CD4-positive, alpha-beta T cell treated with Interferon alpha-2 for 1 hour (primary cell): ENCODE measurements at places on chromosomes 5 and 9.

DNA sequence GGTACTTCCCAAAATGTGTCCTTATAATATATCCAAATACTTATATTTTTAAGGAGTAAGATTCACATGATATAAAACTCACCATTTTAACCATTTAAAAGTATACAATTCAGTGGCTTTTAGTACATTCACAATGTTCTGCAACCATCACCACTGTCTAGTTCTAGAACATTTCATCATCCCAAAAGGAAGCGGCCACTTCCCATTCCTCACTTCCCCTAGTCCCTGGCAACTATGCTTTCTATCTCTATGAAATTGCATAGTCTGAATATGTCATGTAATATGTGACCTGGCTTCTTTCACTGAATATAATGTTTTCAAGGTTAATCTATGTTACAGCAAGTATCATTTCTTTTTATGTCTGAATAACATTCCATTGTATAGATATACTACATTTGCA lies 615.1 kb upstream of the SGCD start:
- no peak for DNase-seq

DNA sequence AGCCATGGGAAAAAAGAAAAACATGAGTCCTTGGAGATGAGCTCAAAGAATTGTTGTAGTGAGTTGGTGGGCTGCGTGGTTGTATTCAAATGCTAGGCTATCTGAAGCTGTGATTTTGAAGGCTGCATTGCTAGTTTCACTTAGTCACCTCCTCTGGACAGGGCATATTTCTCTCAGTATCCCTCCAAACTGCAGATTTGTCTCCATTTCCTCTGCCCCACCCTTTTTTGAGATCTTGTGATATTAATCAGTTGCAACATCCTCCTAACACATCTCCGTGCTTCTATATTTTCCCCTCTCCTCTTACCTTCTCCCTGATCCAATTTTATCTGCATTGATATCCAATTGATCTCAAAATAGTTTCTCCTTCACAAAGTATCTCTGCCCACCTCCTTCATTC lies 1048.0 kb upstream of the WWC1 start:
- no peak for DNase-seq

GRCh38 chr5:98064118-98064685 lies 709.3 kb upstream of the RGMB start:
- no peak for DNase-seq

DNA sequence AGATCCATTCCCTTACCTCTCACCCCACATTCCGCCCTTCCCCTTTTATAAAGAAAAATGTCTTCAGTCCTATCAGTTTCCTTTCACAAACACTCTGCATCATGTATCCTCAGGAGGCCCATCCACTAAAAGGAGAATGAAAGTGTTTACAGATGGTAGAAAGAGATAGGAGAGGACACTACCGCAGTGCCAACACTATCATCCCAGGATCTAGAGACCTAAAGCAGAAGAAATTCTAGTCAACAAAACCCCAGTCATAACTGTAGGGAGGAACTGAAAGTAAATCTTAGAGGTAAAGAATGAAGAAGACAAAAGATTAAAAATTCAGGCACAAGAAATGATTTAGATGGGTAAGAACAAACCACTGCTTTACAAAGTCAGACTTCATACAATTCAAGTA lies 114.1 kb downstream of the MLLT3 start:
- DNase-seq = no peak

DNA sequence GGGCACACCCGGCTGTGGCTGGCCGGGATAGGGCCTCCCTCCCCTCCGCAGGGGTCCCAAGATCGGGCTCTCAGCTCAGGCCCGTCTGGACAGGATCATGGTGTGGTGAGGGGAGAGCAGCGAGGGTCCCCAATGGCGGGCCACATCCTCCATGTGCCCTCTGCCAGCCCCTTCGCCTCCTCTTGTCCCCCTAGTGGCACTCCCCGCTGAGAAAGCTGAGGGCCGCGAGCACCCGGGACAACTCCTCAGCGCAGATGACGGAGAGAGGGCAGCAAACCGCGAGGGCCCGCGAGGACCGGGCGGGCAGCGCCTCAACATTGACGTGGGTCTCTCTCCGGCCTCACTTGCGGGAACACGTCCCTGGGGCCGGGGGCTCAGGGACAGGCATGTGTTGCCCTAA lies 24.6 kb downstream of the NKD2 start:
- DNase-seq = no peak

DNA sequence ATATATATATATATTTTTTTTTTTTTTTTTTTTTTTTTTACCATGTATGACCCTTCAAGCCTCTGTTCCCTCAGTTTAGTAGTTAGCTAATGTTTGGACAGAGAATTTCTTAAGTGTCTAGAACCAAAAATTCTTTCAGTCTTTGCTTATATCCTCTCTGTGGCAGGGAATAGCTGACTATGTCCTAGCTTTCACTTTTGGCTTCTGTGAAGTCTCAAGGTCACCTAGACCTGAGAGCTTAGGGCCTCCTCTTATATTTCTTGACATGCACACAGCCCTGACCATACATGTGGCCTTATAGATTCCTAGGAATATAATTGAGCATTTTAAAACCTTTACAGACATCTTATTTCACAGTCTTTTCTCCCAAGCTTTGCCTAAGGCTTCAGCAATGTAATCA lies 930.8 kb upstream of the CDH9 start:
- DNase-seq = no peak

- DNase-seq = no peak
These were observed 182.3 kb downstream of the C9orf152 start for GRCh38 chr9:110025551-110026170.

DNA sequence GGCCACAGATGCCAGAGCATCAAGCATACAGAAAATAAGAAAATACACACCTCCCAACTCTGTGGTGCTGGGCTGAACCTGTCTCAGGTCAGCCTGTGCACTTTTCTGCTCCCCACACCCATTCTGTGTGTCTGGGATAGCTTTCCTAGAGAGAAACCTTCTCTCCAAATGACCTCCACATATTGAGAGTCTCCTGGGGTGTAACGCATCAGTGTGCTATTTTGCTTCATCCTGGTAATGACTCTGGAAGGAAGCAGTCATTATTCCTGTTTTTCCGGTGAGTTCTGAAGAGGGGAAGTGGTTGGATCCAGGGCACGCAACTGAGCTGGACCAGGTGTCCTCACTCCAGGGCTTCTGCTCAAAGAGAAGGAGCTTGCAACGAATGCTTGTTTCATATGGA lies 73.2 kb upstream of the SH3PXD2B start:
- DNase-seq = no peak

GRCh38 chr5:126676195-126676624 lies 75.5 kb downstream of the PHAX start:
- DNase-seq = peak; percentile 65

GRCh38 chr5:98483301-98483685 lies 290.2 kb upstream of the RGMB start:
- no peak for DNase-seq

GRCh38 chr5:57653636-57654290 lies 171.2 kb upstream of the ACTBL2 start:
- no peak for DNase-seq

DNA sequence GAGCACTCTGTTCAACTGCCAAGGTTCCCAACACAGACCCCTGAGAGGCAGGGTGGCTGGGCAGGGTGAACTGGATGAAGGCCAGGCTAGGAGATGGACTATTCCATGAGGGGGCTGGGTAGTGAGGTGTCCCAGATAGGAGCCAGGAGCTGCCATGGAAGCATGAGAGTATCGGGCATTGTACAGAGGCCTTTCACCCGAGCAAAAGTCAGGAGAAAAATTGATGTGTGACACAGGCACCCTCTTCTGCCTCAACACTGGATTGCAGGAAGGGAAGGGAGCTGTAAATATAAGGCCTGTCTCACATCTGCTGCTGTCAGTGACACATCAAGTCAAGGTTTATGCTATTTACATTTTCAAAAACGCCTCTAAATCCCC lies 74.6 kb downstream of the UBAP1 start:
- no peak for DNase-seq

- DNase-seq = no peak
These were observed 69.2 kb upstream of the ARL15 start for GRCh38 chr5:54379590-54379989.

DNA sequence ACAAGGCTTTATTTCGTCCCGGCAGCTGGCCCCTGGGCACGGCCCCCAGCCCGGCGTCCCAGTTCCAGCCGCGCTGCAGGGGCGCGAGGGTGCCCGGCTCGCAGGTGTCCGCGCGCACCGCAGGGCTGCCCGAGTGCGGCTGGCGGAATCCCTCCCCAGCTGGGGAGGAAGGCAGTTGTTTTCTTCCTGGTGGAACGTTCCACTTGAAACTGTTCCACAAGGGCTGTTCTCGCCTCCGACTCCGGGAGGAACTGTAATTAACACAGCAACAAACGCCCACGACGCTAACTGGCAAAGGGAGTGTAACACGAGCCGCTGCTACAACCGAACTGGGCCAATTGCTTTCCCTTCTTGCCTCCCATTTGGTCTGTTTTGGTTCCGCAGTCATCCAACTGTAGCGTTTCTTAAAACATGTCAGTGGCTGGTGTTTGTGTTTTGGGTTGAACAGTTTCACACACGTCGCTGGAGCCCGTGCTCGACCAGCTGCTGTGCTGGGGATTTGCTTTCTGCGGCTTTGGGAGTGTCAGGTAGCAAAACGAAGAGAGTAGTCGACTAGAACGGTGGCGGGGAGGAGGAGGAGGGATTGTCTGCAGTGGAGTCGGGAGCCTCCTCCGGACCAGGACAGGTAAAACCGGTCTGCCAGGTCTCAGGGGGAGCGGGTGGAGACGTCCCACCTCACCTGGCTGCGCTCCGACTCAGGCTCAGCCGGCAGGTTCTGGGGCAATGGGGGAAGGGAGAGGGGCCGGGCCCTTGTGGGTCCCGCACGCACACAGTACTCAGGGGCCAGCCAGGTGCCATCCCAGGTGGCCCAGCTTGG lies 131.6 kb upstream of the NIPBL start:
- peak; percentile 9 for DNase-seq

GRCh38 chr5:106833517-106833916 lies 837.2 kb downstream of the EFNA5 start:
- no peak for DNase-seq
